ENCODE measurements at places on chromosomes 5 and 9.

DNA sequence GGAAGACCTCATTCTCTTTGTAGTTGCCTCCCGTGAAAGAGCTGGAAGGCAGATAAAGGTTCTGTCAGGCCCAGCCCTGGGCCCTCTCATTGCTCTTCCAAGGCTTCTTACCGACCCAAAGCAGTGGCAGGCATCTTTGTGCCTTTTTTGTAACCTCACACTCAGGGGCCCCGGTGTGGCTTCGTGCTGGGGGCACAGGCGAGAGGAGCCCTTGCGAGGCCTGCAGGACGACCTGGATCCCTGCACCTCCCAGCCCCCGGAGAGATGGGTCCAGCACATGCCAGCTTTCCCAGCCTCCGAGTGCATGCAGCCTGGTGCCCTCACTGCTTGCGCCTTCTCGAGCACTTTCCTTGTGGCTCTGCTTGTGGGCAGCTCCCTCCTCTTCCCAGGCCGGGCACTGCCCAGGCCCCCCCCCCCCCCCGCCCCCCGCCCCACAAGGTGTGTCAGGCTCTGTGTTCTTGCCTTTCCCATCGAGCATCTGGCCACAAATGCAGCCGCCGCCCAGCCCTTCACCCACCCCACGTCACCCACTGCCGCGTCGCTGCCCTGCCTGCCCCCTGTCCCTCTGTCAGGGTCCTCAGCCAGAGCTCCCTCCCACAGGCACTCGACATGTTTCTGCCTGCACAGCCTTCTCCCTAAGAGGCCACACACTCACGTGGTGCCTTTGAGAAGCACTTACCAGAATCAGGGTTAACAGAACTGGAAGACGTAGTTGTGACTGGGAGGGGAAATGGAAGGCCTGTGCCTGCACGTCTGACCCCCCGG lies 63.7 kb upstream of the CACNA1B start:
- no peak for DNase-seq

- DNase-seq, result peak; percentile 22
Observed at GRCh38 chr5:42005561-42006153, 80.6 kb downstream of the FBXO4 start.

- DNase-seq, result no peak
Observed at GRCh38 chr5:129971714-129972113, 67.4 kb downstream of the CHSY3 start.

GRCh38 chr9:103193992-103194391 lies 198.9 kb downstream of the CYLC2 start:
- no peak for DNase-seq

GRCh38 chr9:35415402-35416097 lies 74.4 kb upstream of the RUSC2 start:
- DNase-seq, result peak; percentile 9

DNA sequence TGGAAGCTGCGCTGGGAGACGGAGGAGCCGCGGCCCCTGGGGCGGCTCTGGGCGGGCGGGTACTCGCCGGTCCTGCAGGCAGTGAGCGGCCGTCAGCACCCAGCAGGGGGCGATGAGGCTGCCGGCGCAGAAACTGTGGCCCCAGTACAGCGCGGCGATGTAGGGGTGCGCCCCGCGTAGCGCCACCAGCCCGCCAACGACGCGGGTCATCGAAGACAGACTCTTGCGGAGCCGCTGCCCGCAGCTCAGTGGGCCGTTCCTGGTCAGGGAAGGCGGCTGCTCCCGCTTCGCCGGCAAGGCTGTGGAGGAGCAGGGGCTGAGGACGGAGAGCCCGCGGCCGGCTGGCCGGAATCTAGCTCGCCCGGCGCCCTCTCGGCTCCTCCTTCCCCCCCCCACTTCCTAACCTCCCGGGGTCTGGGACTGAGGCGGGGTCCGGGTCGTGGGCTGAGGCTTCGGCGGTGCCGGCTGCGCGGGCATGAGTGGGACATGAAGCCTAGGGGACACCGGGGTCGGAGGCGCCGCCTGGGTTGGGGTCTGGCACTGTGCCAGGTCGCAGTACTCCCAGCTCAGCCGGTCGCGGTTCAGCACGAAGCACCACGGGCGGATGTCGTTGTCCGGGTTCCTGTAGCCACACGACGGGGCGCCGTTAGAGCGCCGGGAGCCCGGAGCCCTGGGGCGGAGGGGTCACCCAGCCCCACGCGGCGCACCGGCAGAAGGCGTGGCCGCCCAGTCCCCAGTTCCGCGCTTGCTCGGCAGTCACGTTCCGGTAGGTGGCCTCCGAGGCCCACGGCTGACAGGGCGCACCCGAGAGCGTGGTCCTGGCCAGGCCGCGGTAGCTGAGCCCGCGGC lies 3.6 kb upstream of the PFN3 start:
- DNase-seq, result peak; percentile 94

DNA sequence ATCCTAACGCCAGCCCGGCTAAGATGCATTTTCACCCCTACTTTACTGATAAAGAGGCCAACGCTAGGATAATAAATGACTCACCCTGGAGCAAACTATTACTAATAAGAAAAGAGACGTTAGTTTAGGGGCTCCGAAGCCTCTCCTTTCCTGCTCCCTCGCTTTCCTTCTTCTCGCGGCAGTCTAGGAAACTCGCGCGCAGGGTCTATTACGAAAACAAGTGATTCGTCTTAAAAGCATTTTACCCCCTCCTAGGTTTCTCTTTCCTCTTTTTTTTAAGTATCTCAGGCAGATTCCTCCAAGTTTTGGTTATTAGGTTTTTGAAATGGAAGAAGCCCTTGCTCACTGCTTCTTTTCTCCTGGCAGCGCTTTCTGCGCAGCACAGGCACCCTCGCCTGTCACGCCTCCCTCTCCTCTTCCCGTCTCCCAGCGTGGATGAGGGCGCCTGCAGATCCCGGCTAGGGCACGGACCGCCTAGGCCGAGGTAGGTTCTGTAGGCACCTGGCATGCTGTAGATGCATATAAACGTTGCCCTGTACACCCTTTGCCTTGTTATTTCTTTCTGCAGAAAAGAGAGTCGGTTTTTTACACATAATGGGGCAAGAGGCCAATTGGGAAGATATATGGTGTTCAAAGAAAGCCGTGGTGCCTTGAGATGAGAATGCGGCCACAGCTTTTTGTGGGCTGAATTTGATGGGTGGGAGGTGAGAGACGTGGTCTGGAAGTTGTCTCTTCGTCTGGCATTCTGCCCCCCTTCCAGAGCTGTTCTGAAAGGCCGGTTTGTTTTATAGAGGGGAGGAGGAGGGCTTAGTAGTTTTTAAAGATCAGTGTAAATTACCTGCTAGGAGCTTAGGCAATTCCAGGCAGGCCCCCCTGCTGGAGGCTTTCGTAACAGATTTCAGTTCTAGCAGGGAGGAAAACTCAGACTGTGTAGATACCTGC lies 983 bp downstream of the GCNT1 start:
- DNase-seq, result no peak

- no peak for DNase-seq
Observed at GRCh38 chr5:139374909-139375308, 8.2 kb downstream of the SLC23A1 start.

DNA sequence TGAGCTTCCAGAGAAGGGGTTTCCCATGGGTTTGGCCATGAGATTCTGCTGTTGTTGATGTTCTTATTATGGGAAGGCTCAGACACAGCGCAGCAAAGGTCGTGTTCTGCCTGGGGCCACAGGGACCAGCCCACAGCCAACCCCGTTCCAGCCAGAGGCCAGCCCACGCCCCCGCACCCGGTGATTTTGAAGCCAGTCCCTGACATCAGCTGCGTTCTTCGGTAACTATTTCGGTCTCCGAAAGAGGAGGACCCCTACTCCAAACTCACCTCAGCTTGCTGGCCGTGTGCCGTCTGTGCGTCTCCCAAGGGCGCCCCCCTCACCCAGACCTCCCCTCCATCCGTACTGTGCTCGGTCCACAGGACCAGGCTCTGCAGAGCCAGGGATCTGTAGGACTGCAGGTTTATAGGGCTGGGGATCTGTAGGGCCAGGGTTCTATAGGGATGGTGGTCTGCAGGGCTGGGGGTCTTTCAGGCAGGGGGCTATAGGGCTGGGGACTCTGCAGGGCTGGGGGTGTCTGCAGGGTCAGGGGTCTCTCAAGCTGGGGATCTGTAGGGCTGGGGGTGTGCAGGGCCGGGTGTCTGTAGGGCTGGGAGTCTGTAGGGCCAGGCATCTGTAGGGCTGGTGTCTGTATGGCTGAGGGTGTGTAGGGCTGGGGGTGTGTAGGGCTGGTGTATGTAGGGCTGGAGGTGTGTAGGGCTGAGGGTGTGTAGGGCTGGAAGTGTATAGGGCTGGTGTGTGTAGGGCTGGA lies 11.8 kb downstream of the COL5A1 start:
- no peak for DNase-seq

DNA sequence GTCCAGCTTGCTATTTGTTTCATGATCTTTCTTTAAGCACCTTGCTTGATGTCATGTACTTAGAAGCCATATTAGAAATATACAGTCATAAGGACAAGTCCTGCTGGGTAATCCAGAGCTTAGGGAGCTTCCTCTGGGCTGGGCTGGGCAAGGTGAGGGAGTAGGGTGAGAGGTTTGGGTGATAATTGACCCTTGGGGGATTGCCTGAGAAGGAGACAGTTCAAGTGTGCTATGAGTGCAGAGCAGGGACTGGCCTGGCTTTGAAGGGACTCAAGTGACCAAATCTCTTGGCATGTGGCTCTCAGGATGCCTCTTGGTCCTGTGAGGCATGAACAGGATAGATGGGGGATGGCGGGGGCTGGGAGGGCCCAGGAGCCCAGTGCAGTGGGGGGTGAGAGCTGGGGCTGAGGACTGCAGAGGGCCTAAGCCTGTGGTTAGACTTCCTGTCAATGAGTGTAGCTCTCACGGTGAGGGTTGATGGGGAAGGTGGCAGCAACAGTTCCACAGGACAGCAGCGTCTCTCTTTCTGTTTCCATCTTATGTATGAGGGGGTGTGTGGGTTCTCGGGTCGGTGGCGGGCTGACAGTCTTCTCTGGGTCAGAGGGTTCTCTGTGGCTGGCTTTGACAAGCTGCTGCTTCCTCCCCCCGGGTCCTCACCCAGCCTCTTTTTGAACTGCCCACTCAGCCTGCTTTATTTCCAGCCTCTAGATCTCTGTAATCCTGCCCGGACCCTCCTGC lies 53.5 kb downstream of the RGS3 start:
- DNase-seq, result peak; percentile 75

DNA sequence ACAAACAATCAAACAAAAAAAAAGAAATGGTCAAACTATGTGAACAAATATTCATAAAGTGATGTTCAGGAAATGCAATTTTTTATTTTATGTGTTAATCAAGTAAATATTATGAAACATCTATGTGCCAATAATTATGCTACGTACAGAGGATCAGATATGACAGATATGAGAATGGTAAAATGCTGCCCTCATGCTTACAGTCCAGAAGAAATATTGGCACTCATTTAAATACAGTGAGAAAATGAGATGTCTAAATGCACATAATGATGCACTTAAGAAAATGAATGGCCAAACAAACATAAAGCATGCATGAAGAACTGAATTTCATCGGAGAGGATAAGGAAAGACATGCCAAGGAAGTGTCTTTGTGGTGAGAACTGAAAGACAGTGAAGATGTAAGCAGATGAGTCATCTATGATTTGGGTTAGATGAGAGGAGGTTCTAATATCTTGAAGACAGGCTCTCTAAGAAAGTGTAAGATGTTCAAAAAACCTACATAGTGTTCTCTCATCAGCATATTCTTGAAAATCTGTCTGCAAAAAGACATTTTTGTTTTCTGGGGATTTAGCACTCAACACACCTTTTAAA lies 1231.1 kb upstream of the ACO1 start:
- no peak for DNase-seq

DNA sequence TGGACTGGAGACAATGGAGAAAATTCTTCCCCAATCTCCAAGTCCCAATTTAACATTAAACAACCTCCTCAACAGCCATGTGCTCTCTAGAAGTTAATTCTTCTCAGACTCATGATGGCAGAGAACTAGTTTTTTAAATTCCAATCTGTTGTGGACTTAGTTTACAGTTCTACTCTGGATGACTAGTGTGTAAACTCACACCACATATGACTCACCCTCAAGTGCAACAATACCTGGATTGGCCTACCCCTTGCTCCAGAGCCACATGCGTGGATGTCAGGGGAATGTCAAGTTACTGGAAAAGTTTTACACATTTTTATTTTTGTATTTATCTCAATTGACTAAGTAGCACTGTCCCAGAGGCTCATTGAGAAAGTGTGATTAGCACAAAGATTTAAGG lies 136.0 kb upstream of the EFNA5 start:
- no peak for DNase-seq

DNA sequence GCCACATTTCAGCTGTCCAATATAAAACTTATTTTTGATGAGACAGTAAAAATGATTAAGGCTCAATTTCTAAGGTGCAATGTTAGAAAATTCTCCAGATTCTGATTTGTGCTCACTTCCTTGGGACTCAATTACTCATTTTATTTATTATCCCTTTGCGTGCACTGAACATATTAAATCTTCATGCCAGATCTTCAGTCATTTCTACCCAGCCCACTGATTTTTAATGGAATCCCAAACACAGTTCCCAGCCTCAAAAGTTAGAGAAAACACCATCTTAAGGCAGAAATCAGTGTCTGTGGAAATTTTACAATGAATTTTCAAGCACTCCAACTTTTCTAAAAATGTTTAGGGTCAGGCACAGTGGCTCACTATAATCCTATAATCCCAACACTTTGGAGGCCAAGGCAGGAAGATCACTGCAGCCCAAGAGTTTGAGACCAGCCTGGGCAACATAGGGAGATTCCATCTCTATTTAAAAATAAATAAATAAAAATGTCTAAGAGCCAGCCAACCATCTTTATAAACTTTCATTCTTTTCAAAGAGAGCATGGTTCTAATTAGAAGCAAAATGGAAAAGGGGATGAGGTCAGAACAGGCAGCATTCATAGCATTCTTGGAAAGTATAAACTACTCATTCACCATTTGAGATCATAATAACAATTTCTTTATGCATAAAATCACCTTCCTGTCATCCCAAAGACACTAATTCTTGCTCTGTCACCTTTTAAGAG lies 53.7 kb downstream of the TLE1 start:
- DNase-seq, result no peak

GRCh38 chr9:71112866-71113265 lies 8.6 kb downstream of the TRPM3 start:
- DNase-seq, result no peak

DNA sequence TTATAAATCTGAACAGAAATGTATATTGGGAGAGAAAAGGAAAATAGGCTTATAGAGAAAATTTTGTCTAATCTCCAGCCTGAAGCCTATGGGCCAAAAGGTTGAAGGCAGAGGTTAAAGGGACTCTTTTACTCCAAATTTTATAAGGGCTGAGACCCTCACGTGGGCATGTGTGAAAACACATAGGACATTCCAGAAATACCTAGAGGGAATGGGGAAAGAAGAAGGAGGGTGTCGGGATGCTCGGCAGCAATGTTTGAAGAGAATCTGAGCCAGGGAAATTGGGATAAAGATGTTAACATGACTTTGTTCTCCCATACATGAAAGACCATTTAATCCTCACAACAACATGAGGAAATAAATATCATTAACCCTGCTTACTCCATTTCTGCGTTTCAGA lies 102.1 kb upstream of the SLC12A2 start:
- no peak for DNase-seq

- DNase-seq, result no peak
Observed at GRCh38 chr5:153005711-153006110, 484.8 kb upstream of the GRIA1 start.

All from natural killer cell (primary cell).